Activated CD8-positive, alpha-beta memory T cell treated with anti-CD3 and anti-CD28 coated beads for 24 hours (primary cell): ENCODE measurements at places on chromosomes 7 and 10.

DNA sequence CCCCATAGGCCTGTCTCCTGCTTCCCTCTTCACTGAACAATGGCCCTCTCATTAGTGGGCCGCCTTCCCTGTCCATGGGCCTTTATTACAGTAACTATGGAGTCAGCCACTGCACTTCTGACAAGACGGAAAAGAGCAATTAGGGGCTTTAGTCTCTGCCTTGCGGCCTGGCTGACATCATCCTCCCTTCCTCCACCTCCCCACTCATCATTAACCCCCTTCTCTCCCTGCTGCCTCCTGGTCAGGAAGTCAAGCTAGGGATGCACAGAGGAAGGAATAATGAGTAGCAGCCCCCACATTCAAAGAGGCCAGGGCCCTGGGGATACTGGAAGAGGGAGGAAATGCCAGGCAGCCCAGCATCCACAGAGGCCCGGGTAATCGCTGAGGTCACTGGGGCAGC, 101.6 kb upstream of the PLXNA4 start:
- DNase-seq = no peak

DNA sequence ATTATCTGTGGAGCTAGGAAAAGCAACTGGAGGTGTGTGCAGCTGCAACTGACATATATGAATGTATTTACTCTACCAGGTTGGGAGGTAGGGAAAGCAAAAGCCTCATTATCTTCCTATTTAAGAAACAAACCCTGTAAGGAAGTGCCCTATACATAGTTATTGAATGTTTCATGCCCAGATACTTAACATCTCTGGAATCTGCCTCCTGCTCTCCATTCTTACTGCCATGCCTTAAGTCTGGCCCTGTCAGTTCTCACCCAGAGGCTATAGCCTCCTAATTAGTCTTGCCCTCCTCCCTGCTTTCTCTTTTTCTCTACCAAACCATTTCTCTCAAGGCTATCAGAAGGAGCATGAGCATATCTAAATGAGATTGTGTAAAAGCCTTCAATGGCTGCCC, 542.6 kb upstream of the LRRN3 start:
- no peak for DNase-seq

- DNase-seq = no peak
Measured at GRCh38 chr7:947391-948210, 6.9 kb downstream of the ADAP1 start.

DNA sequence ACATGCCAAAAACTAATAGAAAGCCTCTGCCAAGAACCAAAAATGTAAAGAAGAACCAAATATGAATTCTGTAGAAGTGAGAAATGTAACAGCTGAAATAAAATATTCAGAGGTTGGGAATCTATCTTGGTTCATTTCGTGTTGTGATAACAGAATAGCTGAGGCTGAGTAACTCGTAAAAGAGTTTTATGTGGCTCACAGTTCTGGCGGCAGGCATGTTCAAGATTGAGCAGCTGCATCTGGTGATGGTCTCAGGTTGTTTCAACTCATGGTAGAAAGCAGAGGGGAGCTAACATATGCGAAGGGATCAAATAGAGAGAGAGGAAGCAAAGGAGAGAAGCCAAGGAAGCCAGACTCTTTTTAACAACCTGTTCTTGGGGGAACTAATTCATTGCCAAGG, 717.2 kb downstream of the TNS3 start:
- DNase-seq = no peak
